ENCODE measurements at places on chromosomes 13 and 19.

GRCh38 chr19:17337675-17338432 is 501 bp downstream of the GTPBP3 start:
- DNase-seq, result no peak

DNA sequence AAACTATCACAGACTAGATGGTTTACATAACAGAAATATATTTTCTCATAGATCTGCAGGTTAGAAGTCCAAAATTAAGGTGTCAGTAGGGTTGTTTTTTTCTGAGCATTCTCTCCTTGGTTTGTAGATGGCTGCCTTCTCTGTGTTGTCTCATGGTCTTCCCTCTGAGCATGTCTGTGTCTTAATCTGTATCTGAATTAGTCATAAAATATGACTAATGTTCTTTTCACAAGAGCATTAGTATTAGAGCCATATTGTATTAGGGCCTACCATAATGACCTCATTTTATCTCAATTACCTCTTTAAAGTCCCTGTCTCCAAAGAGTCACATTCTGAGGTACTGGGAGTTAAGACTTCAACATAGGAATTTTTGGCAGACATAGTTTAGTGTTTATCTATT is 77.2 kb upstream of the OBI1 start:
- DNase-seq, result no peak

GRCh38 chr13:114022309-114022669 is 48.4 kb upstream of the C13orf46 start:
- no peak for DNase-seq

- DNase-seq, result no peak
Observed at GRCh38 chr13:81304121-81304659, 963.3 kb upstream of the SPRY2 start.

DNA sequence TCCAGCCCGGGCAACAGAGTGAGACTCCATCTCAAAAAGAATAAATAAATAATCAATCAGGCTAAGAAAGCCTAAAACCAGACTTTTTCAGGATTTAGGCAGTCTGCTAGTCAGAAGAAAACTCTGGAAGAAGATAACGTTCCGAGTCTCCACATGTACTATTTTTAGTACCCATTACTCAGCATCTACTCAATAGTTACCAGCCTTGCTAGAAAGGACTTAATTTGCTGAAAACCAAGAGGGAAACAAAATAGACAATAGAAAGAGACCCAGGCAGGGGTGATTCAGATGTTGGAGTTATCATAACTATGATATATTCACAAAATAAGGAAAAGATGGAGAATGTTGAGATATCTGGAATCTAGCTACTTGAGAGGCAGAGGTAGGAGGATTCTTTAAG is 3.6 kb upstream of the LIN7B start:
- DNase-seq, result no peak

DNA sequence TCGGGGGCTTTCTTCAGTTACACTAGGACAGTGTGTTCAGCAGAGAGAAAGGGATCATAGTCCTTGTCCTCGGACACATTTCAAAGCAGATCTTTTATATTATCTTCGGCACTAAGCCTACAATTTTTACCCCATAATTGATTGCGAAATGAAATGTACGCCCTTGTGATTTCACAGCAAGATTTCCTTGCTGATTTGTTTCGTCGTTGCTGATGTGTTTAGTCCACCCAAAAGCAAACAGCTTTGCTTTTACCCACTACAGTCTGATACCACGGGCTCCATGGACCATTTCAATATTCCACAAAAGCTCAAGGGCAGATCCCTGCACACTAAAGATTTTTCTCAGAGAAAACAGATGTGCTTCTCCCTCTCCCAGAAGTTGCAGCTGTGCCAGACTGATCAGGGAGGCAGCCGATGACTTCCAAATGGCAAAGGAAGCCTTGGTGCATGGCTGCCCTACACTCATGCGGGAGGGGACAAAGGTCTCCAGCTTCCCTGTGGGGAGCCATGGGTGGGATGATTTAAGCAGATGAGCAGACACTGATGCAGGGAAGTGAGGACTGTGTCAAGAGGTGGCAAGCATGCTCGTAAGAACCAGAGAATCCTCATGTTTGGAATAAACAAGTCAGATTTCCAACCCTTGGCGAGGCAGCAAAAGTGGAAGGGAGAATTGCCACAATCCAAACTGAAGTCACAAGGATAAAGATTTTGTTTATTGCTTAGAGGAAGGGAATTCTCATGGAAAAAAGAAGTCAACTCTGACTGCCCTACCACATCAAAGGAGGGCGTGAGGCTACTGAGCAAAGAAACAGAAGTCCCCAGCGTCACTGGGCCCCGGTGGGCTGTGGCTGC is 81.1 kb downstream of the STK24 start:
- DNase-seq, result no peak

DNA sequence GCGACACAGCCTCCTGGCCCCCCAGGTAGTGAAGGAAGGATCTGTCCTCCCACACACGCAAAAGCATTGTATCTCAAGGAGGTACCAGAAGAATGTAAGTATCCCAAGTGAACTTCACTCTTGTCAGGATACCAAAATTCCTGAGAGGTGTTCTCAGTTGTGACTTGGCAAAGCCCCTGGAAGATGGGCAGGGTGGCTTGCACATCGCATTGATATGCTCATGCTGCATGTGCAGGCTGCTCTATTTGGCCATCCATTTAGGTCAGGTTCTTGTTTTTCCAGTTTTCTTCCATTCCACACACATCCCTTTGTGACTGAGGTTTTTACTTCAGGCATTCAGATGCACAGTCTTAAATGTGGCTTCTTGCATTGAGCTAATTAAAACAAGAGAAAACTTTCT is 382.8 kb downstream of the FOXO1 start:
- no peak for DNase-seq

GRCh38 chr13:98325724-98326123 is 148.7 kb upstream of the RNF113B start:
- no peak for DNase-seq

GRCh38 chr13:43054803-43055802 is 31.7 kb downstream of the DNAJC15 start:
- peak; percentile 85 for DNase-seq

GRCh38 chr13:112637017-112637801 is 49.3 kb upstream of the TUBGCP3 start:
- DNase-seq, result no peak

- DNase-seq, result no peak
Observed at GRCh38 chr13:71378961-71379905, 487.8 kb downstream of the DACH1 start.

- DNase-seq, result no peak
Observed at GRCh38 chr19:58549664-58550361, 5.1 kb downstream of the CHMP2A start.

GRCh38 chr19:24054044-24054935 is 32.7 kb upstream of the ZNF254 start:
- DNase-seq, result peak; percentile 46

GRCh38 chr13:105144020-105144419 is 1391.4 kb downstream of the EFNB2 start:
- DNase-seq, result no peak

GRCh38 chr13:20492641-20493040 is 33.0 kb downstream of the CRYL1 start:
- DNase-seq, result no peak

DNA sequence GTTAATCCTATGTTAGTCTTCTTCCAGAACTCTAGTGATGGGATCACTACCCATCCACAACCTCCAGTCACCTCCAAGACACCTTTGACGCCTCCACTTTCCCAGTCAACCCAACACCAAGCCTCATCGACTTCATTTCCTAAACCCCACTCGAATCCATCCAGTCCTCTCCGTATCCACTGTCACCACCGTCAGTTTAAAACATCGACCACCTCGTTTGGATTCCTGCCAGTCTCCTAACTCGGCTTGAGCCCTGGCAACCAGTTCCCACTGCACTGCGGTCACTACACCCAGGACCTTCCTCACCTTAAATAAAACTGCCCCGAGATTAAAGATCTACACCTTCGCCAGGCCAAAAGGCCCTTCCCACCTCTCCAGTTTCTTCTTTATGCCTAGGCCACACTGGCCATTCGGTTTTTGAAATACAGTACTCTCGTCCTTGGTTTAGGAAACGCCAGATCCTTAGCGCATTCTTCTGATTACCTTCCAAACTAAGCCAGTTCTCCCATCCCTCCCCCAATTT is 1.2 kb downstream of the MTIF3 start:
- no peak for DNase-seq

Data from skeletal muscle cell (primary cell).